ENCODE measurements at places on chromosomes 4 and X. TPM values are rescaled to one million over a fixed set of nuclear protein-coding genes. Genes with fewer than 3 reads are reported as not detected.

BEX1 gene
- total RNA-seq: 0.27 TPM

CORIN gene
- total RNA-seq: under 0.01 TPM

REELD1 gene
- total RNA-seq: not detected

PAGE2 gene
- total RNA-seq: not detected

SOWAHB gene
- not detected for total RNA-seq

SSX2 gene
- total RNA-seq: not detected

TRIML2 gene
- total RNA-seq: not detected

MAGEA12 gene
- not detected for total RNA-seq

PRDM8 gene
- total RNA-seq: 0.66 TPM

ERVMER34-1 gene
- not detected for total RNA-seq

Data from thoracic aorta endothelial cell (primary cell).